ENCODE measurements at places on chromosomes 1 and 21.
A peak's percentile ranks its signal among the peaks of the same experiment; 100 is the strongest.

GRCh38 chr1:27365372-27366112 lies 1.2 kb downstream of the MAP3K6 start:
- DNase-seq: peak; percentile 82

DNA sequence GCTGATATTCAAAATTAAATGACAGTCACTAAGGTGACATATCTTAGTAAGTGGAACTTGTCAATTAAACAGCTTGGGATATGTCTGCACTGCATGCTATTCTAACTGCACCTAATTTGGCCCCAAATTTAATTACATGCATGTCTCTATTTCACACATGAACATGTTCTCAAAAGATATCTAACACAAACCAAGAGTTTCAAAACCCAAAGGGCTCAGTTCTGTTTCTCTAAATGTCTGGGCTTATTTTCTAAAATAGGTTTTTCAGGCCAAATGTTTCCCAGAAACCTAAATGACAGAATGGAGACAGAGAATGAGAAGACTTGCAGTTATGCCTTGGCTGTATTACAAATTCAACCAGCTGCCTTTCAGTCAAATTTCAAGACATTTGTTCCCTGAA lies 11.3 kb downstream of the RAB29 start:
- no peak for DNase-seq

GRCh38 chr1:155012776-155013602 lies 10.4 kb downstream of the ZBTB7B start:
- DNase-seq: no peak

GRCh38 chr1:35475856-35476674 lies 81.1 kb downstream of the KIAA0319L start:
- no peak for DNase-seq

GRCh38 chr1:180881806-180882509 lies 30.7 kb upstream of the KIAA1614 start:
- DNase-seq: peak; percentile 18

GRCh38 chr1:46302641-46303037 lies 777 bp downstream of the LRRC41 start:
- no peak for DNase-seq

GRCh38 chr1:67142931-67143330 lies 8.2 kb upstream of the C1orf141 start:
- peak; percentile 21 for DNase-seq

GRCh38 chr1:7511381-7511780 lies 259.7 kb upstream of the VAMP3 start:
- no peak for DNase-seq

- peak; percentile 56 for DNase-seq
These were observed 918 bp downstream of the MIB2 start for GRCh38 chr1:1616045-1616790.

All from CD4-positive, alpha-beta T cell treated with Interleukin-21 for 1 hour (primary cell).